ENCODE measurements at places on chromosomes 11 and 22.

- DNase-seq = no peak
Observed at GRCh38 chr11:129322941-129323340, 52.7 kb upstream of the BARX2 start.

- no peak for DNase-seq
Observed at GRCh38 chr22:50694766-50695420, 22.3 kb downstream of the SHANK3 start.

GRCh38 chr11:102727890-102728289, 3.1 kb upstream of the MMP8 start:
- peak; percentile 76 for DNase-seq

DNA sequence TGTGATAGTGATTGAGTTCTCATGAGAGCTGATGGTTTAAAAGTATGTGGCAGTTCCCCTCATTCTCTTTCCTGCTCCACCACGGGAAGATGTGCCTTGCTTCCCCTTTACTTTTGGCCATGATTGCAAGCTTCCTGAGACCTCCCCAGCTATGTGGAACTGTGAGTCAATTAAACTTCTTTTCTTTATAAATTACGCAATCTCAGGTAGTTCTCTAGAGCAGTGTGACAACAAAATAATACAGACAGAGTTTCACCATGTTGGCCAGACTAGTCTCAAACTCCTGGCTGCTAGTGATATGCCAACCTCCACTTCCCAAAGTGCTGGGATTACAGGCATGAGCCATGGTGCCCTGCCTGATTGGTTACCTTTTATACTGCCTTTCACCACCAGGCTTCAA, 755.2 kb downstream of the METTL15 start:
- DNase-seq = no peak

- DNase-seq = no peak
Observed at GRCh38 chr22:46116491-46116958, 33.8 kb upstream of the PPARA start.

- no peak for DNase-seq
Observed at GRCh38 chr11:109390752-109391151, 31.2 kb upstream of the C11orf87 start.

DNA sequence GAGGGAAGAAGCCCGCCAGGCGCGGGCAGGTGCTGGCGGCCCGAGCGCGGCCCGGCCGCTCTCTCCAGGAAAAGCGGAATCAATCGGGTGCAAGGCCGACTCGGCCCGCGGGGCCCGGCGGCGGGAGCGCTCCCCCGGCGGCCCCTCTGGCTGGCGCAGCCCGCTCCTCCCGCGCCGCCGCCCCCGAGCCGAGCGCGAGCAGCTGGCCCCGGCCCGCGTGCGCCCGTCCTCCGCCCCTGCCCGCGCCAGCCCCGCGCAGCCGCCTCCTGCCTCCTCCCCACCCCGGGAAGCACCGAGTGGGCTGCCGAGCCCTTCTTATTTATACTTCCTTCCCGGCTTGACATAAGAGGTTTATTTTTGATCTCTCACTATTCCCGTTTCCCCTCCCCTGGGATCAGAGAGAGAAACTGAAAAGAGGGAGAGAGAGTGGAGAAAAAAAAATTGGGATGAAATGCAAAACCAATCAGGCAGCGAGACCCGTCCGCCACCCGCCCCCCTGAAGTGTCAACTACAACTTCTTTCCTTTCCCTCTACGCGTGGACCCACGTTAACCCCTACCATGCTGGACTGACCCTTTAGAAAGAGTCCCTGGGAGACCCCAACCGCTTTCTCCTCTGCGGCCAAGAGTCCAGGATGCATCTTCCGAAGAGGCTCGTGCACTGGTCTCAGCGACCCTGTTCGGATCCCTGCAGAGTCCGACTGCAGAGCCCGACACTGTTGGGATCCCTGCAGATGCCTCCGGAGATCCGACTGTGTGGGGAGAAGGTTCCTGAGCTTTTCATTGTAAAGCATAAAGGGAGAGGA, at the start of gene ADAMTS8:
Gene ADAMTS8, minus strand, starts transcription at position 294 of the 804 bp plus-strand sequence. CDS start 323 bp downstream, outside the sequence.
- no peak for DNase-seq

DNA sequence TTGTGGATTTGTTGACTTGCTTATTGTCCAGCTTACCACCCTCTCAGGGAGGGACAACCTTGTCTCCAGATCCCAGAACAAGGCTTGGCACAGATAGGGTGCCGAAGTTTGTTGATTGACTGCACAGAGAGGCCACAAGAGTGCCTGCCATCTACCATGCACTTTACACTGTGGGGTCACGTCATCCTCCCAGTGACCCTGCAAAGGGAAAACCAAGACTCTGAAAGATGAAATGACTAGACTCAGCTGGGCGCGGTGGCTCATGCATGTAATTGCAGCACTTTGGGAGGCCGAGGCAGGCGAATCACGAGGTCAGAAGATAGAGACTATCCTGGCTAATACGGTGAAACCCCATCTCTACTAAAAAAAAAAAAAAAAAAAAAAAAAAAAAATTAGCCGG, 4.6 kb upstream of the LTBP3 start:
- DNase-seq = no peak

DNA sequence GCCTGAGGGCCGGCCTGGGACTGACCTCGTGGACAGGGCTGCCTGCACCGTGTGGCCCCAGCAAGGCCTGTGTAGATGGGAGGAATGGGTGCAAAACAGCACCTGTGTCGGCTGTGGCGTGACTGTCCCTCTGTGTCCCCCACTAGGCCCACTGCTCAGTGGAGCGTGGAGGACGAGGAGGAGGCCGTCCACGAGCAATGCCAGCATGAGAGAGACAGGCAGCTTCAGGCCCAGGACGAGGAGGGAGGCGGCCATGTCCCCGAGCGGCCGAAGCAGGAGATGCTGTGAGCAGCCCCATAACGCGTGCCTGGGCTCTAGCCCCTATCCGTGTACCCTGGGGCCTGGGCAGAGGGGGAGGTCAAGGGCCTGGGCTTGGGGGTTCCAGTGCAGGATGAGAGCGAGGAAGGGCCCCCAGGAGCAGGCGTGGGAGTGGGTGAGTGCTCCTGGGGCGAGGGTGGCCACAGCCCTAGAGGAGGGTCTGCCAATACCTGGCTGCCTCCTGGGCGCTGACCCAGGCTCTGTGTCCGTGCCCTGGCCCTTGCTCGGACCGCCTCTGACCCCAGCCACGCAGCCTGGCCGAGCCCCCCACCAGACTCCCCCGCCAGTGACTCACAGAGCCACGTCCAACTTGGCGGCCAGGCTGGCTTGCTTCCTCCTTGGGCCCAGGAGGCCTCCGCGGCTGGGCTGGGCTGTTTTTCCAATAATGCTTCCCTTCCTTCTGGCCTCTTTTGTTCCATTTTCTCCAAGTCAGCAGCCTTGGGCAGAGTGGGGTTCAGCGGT, 11.6 kb downstream of the PRR33 start:
- DNase-seq = no peak

DNA sequence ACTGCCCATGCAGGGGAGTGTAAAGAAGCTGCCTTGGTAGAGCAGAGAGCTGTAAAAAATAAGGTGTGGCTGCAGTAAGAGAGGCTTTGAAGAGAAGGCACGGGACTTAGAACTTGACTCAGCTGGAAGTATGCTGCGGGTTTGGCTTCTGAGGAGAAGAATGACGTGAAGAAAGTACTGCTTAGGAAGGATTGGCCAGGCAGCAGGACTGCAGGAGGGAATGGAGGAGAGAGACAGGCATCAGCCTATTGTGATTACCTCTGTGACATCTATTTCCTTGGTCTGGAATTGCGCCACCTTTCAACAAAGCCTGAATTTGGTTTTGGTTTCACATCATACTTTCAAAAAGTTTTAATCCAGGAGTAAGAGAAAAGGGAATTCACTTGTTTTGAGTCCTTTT, 22.5 kb downstream of the PRRG4 start:
- peak; percentile 89 for DNase-seq

- no peak for DNase-seq
Observed at GRCh38 chr11:2958251-2958650, 29.0 kb upstream of the PHLDA2 start.

DNA sequence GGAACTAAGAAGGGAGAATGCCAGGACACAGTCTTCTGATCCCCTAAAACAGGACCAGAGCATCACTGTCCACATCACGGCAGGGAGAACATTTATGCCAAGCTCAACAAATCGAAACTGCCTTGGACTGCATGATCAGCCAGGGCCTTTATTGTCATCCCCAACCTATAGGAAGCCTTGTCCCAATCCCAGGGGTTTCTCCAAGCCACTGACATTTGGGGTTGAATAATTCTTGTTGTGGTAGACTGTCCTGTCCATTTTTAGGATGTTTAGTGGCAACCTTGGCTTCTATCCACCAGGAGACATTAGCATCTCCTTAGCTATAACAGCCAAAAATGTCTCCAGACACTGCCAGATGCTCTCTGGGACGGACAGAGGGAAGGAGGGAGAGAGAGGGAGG, 37.1 kb downstream of the RPL27A start:
- no peak for DNase-seq

GRCh38 chr11:85044911-85045310, 582.2 kb downstream of the DLG2 start:
- DNase-seq = no peak

DNA sequence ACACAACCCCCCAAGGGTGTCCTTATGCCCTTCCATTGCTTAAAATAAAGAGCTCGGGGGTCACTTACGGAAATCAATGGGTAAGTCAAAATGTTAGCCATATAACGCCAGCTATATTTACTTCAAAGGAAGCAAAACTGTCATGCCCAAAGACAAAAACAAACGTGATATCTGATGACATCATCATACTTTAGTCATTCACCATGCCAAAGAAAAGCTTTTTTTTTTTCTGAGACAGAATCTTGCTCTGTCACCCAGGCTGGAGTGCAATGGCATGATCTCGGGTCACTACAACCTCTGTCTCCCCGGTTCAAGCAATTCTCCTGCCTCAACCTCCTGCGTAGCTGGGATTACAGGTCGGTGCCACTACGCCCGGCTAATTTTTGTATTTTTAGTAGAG, 47.7 kb upstream of the SC5D start:
- DNase-seq = no peak

GRCh38 chr11:65325435-65325834, 8.2 kb upstream of the DPF2 start:
- no peak for DNase-seq

GRCh38 chr11:27367881-27368280, 4.9 kb upstream of the CCDC34 start:
- DNase-seq = no peak

DNA sequence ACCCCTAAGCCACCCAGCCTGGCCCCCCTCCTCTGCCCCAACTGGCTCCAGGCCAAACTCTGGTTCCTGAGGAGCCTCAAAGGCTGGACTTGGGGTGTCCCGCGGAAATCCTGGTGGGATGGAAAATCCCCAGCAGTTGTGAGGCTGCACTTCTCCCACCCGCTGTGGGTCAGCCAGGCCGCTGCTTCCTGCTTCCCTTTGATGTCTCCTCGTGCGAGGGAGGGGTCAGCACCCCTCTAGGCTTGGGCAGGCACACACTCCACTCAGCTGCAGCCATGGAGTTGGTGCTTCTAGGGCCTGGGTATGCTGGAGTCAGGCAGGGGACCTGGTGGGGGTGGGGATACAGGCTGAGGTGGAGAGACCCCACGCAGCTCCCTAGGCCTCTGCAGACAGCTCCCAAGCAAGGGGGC, 12.0 kb downstream of the KCNQ1OT1 start:
- no peak for DNase-seq

DNA sequence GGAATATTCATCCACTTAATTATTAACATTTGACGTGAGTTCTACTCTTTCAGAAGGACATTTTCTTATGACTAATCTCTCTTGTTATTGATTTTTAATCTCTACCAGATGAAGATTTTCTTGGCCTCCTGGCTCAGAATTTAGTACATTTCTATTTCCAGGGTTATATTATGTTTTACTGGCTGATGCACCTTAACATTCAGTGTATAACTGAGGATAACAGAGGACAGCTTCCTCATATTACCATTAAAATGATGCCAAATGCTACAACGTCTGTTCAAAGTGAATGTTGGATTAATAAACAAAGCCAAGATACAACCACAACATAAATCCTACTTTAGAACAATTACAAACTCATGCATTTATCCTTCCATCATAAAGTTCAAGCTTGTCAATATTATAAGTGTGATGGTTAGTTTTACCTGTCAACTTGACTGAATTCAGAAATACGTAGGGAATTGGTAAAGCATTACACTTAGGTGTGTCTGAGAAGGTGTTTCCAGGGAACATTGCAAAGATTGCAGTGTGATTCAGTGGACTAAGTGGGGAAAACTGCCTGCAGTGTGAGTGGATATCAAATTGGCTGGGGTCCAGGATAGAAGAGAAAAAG, 485.2 kb downstream of the LRRC4C start:
- peak; percentile 13 for DNase-seq

DNA sequence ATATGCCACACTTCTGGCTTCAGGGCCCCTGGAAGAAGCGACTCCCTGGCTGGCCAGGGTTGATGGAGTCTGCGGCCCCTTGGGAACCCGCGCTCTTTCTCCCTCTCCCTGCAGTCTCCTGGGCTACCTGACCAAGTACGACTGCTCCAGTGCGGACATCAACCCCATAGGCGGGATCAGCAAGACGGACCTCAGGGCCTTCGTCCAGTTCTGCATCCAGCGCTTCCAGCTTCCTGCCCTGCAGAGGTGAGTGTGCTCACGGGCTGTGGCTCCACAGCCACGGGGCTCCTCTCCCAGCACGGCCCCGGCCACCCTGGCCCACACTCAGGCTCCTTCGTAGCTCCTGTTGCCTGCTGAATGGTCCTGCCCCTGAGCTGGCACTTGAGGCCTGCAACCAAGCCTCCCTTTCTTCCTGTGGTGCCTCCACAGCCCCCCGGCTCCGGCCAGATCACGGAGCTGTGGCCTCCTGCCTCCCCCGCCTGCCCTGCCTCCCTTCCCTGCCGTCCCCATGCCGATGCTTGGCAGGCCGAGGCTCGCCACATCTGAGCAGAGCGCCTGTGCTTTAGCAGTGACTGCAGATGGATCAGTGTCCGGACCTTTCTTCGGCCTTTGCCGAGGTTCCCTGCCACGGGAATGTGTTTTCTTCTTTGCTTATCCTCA, 36.2 kb upstream of the KRTAP5-7 start:
- no peak for DNase-seq

DNA sequence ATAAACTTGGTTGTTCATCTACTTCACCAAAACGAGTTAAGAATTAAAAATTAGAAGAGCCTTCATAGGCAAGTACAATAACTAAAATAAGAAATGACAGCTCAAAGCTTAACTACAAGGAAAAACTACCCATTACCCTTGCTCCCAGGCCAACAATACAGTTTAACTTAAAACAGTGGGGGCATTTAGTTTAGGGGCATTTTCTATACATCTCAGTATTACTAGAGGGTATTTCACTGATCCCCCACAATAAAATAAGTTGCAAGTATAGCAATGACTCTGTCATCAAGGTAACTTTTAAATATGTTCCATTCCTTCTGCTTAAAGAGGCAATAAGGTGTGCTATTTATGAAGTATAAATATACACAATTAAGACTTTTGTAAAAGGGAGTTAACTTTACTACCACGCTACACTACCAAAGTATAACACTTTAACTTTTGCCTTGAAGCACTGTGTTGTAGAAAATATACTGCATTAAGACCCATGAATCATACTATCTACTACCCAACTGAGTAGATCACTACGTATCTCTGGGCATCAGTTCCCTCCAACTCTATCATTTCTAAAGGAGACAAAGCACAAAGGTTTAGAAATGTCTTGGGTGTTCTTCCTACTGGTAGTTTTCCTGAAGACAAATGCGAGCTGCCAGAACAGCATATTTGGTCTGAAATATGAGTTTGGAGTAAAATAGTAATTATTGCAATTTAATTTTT, 29.8 kb downstream of the CHORDC1 start:
- DNase-seq = no peak

All from foreskin keratinocyte (primary cell).